Epithelial cell of umbilical artery (primary cell): ENCODE measurements at places on chromosomes 1 and 21. TPM values are rescaled to one million over a fixed set of nuclear protein-coding genes. Genes with fewer than 3 reads are reported as not detected.

Gene FCRL6
- under 0.01 and 0.30 TPM in 2 replicates for total RNA-seq

Gene CLCNKB
- total RNA-seq, result not detected in 2 replicates

Gene CCDC185
- under 0.01 TPM in 1 of 2 replicates, not detected in the other for total RNA-seq

Gene TMPRSS15
- not detected in 2 replicates for total RNA-seq

Gene NUP210L
- total RNA-seq, result under 0.01 TPM in 1 of 2 replicates, not detected in the other

Gene FNDC7
- total RNA-seq, result not detected in 2 replicates

Gene FPGT
- 15.3 and 17.8 TPM in 2 replicates for total RNA-seq

Gene OLFM3
- under 0.01 TPM in 1 of 2 replicates, not detected in the other for total RNA-seq

Gene ANGPTL3
- total RNA-seq, result not detected in 2 replicates

Gene AGT
- total RNA-seq, result not detected in 2 replicates

Gene RHOU
- total RNA-seq, result 0.32 and 0.46 TPM in 2 replicates

Gene SLC6A17
- under 0.01 TPM in 1 of 2 replicates, not detected in the other for total RNA-seq

Gene FABP3
- total RNA-seq, result 1.3 and 9.0 TPM in 2 replicates

Gene ARHGEF16
- 0.32 and 0.46 TPM in 2 replicates for total RNA-seq

Gene SLFNL1
- 0.46 TPM in 1 of 2 replicates, not detected in the other for total RNA-seq

Gene PRAMEF20
- total RNA-seq, result not detected in 2 replicates

Gene IVL
- not detected in 2 replicates for total RNA-seq

Gene PLA2G2F
- not detected in 2 replicates for total RNA-seq

Gene SLC35F3
- total RNA-seq, result not detected in 2 replicates

Gene RCSD1
- total RNA-seq, result under 0.01 and 0.15 TPM in 2 replicates

Gene SLAMF8
- not detected in 2 replicates for total RNA-seq

Gene MFSD2A
- 3.8 and 4.2 TPM in 2 replicates for total RNA-seq

Gene RGS21
- not detected in 2 replicates for total RNA-seq
